NCI-H345 (cell line): ENCODE measurements at places on chromosomes 16 and 17.

DNA sequence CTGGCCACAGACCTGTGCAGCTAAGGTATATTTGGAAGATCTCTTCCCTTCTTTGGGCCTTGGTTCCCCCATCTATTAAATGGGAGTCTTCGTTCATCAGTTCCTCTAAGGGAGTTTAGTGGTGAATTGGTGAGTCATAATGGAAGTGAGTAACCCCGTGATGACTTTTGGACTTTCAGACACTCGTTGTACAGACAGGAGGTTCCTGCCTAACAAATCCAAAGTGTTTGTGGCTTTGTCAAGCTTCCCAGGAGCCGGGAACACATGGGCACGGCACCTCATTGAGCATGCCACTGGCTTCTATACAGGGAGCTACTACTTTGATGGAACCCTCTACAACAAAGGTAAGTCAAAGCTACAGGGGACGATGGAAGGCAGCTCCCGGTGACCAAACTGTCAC is 40.4 kb downstream of the WSCD1 start:
- DNase-seq: no peak

GRCh38 chr16:87602001-87602775 is at the start of gene JPH3:
Gene JPH3 (plus strand): TSS chr16:87602508. CDS start chr16:87603147, 639 bp downstream.
- peak; percentile 45 for DNase-seq

- DNase-seq: no peak
Measured at GRCh38 chr17:8856869-8857575, 10.5 kb downstream of the PIK3R6 start.

DNA sequence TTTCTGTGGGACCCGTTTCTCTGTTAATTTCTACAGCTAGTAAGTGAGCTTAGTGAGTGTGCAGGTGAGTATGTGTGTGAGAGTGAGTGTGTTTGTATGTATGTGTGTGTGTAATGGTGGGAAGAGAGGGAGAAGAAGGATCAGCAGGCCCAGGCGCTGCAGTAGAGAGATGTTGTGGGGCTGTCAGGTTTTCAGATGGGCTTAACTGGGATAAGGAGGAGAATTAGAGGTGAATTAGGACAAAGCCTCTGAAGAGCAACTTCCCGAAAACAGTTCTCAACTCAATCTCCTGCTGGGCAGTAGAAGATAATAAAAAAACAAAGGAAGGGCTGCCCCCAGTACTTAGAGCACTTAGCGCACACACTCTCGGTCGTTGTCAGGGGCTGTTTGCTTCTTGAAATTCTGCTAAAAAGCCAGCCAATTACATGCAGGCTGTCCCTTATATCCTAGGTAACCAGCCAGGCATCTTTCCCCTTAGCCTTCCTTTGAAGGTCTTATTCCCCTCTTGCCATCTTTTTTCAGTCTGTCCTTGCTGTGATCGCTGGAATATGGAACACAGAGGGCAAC is 63.4 kb downstream of the CLEC16A start:
- no peak for DNase-seq

- peak; percentile 45 for DNase-seq
Measured at GRCh38 chr17:78924481-78925151, 571 bp downstream of the TIMP2 start.

- no peak for DNase-seq
Measured at GRCh38 chr16:76235426-76235825, 41.8 kb upstream of the CNTNAP4 start.

- no peak for DNase-seq
Measured at GRCh38 chr17:17150448-17150800, 55.7 kb downstream of the PLD6 start.

- DNase-seq: no peak
Measured at GRCh38 chr16:62933929-62934328, 897.7 kb upstream of the CDH8 start.

DNA sequence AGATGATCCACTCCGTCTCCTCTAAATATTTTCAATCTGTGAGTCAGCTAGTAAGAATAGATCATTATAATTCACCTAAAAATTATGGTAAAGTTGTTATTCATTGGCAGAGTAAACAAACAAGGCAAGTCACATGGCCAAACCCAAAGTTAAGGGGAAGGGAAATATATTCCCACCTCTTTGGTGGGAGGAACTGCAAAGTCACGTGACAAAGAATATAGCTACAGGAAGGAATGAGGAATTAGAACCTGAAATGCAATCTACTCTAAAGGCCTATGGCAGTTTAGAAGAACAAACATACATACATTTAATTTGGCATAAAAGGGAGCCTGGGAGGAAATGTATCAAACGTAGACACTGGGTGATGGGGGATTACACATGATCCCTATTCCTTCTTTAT is 48.9 kb downstream of the NOG start:
- DNase-seq: no peak

DNA sequence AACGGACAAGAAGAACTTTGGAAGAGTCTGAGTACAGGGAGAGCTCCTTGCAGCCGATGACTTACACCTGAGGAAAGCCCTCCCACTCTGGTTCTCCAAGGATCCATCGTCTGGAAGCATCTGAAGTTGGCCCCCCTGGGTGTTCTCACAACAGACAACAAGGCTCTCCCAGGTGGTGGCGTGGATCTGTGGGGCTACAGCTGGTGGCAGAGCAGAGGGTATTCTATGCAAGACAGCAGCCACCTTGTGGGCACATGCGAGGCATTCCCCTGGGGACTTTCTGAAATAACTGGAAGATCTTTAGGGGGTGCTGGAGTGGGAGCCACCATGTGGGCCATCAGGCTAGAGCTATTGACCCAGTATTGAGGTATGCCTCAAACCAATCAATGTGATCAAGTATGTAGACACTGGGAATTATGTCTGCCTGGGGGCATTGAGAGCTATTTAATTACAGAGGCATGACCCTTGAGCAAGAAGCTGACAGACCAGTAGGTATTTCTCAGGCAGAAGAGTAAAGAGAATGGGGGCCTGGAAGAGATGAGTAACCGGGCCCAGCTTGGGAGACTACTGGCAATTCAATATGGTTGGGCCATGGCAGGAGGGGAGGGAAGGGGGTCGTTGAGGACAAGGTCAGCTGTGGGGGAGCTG is 6.9 kb upstream of the KRT19 start:
- DNase-seq: no peak

- DNase-seq: no peak
Measured at GRCh38 chr17:70158591-70158990, 10.7 kb upstream of the KCNJ2 start.

DNA sequence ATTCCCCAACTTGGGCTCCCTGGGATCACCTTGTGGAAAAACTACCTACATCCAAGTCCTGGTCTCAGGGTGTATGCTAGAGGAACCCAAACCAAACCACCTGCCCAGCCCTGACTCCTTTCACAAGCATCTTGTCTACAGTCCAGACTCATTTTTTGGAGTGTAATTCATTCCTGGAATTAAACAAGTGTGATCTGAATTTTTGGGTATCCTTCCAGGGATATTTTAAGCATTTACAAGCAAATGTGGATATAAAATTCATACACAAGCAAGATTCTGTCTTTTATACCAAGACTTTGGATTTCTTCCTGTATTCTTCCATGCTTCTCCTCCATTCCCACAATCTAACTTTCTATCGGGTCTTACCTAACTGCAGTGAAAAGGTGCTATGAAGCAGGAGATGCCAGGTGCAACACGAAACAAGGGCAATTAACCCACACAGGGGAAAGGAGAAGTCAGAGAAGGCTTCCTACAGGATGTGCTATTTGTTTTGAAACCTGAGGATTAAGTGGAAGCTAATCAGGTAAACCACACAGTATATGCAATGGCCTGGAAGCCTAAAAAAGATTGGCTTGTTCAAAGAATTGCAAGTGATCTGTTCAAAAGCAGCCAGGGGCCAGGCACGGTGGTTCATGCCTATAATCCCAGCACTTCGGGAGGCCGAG is 417.2 kb upstream of the C16orf82 start:
- DNase-seq: no peak

DNA sequence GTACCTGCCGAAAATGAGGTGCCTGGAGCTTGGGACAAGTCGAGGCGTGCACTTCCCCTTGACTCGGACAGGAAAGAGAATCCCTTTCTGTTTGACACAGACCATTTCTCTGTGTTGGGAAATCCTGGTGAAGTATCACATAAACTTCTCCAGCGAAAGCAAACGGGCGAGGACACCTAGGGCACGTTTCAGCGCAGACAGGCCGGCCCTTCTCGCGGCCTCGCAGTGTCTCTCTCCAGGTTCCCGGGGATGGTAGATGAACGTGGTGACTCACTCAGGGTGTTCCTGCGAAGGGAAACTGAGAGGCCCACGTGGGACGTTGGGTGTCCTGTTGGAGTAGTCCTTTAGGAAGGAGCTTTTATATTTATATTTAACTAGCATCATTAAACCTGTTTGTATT is 36.3 kb upstream of the ZNF750 start:
- peak; percentile 62 for DNase-seq

- no peak for DNase-seq
Measured at GRCh38 chr16:66414891-66415290, 12.2 kb upstream of the BEAN1 start.

- no peak for DNase-seq
Measured at GRCh38 chr17:81558941-81559806, 7.0 kb upstream of the FAAP100 start.

DNA sequence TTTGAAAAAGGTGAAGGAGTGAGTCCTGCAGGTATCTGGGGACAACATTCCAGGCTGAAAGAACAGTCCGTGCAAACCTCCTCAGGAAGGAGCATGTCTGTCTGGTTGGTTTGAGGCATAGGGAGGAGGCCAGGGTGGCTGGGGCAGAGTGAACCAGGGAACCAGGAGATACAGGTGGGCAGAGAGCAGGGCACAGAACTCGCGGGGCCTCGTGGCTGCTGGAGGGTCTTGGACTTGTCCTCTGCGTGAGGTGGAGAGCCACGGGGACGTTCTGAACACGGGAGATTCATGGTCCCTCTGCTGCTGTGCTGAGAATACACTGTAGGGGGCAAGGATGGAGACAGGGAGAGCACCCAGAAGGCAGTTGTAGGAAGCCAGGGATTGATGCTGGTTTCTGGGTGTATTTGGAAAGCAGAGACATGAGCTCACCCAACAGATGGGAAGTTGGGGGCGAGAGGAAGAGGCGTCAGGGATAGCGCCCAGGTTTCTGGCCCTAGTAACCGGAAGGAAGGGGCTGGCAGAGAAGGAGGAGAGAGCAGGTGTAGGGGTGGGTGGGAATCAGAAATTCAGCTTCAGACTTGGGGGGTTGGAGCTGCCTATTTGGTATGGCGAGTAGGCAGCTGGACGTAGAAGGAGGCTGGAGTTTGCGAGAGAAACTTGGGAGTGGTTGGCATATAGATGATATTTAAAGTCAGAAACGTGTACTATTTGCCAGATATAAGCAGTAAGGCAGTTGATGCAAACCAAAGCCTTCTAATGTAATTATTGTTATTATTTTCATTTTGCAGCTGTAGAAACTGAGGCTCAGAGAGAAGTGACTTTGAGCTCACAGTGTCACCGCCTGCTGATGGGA is at the start of gene CCL17:
Gene CCL17 (plus strand): TSS at position 803 of the 853 bp plus-strand sequence. CDS start 9,166 bp downstream, outside the sequence.
- no peak for DNase-seq

DNA sequence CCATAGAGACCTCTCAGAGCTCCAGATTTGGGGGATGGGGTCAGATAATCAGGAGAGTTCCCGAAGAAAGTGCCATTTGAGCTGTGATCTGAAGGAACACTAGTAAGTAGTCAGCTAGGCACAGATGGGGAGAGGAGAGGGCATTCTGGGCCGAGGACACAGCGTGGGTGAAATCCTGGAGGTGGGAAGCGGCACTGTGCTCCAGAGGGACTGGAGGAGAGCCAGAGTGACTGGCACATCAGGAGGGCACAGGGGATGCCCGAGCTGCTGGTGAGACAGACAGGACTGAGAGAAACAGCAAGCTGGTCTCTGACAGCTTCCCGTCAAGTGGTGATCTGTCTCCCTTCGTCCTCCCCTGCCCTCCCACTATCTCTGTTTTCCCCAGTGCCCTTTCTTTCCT is 40.6 kb downstream of the KNOP1 start:
- DNase-seq: no peak

- DNase-seq: no peak
Measured at GRCh38 chr17:37191219-37191618, 184.6 kb upstream of the C17orf78 start.

- no peak for DNase-seq
Measured at GRCh38 chr16:12580809-12581208, 222.9 kb downstream of the CPPED1 start.

- DNase-seq: no peak
Measured at GRCh38 chr17:8046929-8047768, 8.3 kb downstream of the ALOX15B start.

DNA sequence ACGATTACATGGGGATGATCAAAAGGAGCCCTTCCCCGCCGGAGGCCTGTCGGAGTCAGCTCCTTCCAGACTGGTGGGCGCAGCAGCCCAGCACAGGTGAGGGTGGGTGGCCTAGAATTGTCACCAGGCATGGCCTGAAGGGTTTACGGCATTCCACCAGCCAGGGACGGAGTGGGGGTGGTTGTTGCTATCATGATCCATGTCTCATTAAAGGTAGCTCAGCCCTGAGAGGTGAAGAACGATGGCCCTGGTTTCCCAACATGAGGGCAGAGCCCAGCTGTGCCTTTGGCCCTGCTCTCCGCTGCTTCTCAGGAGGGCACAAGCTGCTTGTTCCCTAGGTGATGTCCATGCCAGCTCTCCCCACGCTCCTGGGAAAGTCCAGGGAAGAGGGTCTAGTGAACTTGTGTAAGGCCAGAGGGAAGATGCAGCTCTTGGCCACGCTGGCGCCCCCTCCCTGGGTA is 14.2 kb downstream of the IRF8 start:
- no peak for DNase-seq

GRCh38 chr17:9274973-9275372 is 253.7 kb downstream of the NTN1 start:
- DNase-seq: no peak
